ENCODE measurements at places on chromosomes 5 and 9.

DNA sequence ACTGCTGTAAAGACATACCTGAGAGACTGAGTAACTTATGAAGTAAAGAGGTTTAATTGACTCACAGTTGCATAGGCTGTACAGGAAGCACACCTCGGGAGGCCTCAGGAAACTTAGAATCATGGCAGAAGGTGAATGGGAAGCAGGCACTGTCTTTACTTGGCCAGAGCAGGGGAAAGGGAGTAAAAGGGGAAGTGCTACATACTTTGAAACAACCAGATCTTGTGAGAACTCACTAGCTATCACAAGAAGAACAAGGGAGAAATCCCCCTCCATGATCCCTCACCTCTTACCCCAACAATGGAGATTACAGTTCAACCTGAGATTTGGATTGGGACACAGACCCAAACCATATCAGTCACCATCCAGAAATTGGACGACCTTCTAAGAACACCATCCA is 1285.8 kb upstream of the CDH9 start:
- no peak for DNase-seq

DNA sequence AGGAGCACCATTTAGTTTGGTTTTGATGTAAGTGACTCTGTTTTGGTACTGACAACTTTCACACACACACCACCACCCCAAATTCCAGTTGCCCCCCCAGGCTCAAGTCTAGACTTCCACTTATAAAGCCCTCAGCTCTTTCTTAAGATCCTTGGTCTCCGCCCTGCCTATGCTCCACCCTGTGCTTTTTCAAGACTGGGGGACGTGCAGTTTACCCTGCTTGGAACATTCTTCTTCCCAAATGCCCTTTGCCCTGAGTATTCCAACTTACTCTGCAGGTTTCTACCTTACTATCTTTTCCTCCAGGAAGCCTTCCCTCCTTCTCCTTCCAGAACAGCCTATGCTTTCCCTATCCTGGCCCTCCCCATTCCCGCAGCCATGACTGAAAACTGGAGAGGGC is 1.5 kb upstream of the TRIM14 start:
- no peak for DNase-seq

DNA sequence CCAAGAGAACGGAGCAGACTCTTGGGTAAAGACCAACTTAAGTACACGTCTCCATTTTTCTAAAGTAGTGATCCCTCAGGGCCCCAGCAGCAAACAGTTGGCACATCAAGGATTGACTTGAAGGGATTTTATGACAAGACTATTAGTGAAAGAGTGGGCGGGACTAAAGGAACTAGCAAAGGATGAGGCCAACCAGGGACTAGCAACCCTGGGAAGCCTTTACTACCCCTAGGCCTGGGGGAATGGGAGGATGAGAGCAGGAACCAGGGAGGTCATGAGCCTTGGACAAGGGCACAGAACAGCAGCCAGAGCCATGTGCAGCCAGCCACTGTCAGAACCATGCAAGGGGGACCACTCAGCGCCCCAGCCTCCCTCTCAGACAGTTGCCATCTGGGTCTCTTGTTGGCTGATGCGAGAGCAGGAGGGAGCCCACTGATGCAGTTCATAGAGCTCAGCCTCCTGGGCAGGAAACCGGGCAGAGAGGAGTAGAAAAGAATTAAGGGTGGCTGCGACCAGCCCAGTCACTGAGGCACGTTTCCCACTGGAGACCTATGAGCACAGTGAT is 28.1 kb downstream of the TGFBI start:
- no peak for DNase-seq

- DNase-seq, result no peak
Measured at GRCh38 chr5:132915681-132916080, 42.2 kb downstream of the LEAP2 start.

GRCh38 chr9:92716557-92716956 is 46.6 kb upstream of the IPPK start:
- DNase-seq, result no peak

DNA sequence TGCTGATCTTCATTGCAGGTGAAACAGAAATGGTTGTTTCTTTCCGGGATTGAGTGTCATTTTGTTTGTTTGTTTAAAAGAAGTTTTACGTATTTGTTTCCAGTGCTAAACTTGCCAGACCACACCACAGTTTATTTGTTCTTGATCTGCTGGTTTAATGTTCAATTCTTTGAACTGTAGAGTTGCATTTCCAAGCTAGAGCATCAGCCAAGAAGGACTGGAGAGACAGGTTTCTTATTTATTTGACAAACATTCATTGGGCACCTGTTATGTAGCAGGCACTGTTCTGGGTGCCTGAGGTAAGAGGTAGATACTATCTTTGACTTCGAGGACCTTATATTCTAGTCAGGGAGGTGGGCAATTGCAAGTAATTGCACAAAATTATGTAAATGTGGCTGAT is 45.0 kb downstream of the MCCC2 start:
- no peak for DNase-seq

- DNase-seq, result peak; percentile 52
Measured at GRCh38 chr5:157912621-157913325, 53.8 kb upstream of the CLINT1 start.

DNA sequence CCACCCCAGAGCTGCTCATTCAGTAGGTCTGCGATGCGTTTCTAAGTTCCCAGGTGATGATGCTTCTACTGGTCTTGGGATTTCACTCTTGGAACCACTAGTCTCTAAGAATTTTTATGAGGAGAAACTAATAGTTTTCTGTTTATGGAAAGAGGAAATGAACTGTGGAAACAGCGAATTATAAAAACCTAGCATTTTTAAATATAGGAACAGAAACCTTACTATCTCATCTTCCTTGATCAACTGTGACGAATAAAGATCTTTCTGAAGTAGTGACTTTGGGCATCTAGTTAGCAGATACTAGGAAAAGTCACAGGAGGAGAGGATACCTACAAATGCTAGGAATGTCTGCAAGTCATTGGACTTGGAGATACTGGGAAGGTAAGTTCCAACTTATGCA is 376.8 kb upstream of the RFX3 start:
- no peak for DNase-seq

DNA sequence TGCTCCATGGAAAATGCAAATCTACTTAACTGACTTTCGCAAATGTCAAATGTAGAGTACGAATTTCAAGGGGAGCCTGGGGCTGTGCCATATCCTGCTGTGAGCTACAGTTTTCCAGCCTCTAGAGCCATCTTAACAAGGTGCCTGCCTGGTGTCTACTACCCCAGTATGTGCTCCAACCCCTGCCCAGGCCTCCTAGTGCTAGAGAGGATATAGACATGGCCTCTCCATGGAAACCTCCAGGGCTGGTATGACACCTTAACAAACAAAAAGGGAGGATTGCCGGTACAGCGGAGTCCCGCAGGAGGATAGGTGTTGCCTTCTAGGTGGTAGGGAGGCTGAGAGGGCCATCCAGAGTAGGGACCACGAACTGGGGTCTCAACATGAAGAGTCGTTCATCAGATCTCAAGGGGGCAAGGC is 13.6 kb upstream of the IL3 start:
- no peak for DNase-seq

DNA sequence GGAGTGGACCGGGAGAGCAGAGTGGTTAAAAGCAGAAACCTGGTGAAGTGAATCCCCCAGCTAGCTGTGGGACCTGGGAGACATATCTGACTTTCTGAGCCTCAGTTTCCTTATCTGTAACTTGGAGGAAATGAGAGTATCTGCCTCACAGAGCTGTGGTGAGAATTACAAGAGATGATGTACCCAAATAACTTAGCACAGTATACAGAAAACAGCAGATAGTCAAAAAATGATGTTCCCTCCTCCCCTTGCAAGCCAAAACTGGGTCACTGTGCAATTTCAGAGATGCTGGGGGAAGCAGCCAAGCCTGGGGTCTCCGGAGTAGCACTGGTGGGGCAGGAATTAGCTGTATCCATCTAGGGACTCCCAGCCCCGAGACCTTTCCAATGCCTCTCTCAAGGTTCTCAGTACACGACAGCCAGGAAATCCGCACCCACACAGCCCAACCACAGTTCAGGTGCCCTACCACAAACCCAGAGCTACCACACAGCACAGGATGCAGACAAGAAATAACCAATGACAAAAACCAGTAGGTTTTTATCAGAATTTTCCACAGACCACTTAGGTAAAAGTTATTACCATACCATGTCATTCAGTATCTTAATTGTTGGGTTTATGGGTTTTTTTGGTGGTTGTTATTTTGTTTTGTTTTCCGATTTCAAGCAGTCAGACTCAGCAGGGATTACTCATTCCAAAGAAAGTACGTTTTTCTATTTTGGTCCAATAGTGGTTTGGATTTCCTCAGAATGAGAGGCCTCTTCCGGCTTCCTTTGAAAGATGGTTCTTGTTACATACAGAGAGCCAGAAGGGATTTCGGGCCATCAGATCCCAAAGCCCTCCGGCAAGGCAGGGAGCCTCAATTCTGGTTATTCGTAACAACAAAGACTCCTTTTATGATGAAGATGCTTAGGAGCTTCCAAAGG is 4.9 kb upstream of the HRH2 start:
- no peak for DNase-seq

DNA sequence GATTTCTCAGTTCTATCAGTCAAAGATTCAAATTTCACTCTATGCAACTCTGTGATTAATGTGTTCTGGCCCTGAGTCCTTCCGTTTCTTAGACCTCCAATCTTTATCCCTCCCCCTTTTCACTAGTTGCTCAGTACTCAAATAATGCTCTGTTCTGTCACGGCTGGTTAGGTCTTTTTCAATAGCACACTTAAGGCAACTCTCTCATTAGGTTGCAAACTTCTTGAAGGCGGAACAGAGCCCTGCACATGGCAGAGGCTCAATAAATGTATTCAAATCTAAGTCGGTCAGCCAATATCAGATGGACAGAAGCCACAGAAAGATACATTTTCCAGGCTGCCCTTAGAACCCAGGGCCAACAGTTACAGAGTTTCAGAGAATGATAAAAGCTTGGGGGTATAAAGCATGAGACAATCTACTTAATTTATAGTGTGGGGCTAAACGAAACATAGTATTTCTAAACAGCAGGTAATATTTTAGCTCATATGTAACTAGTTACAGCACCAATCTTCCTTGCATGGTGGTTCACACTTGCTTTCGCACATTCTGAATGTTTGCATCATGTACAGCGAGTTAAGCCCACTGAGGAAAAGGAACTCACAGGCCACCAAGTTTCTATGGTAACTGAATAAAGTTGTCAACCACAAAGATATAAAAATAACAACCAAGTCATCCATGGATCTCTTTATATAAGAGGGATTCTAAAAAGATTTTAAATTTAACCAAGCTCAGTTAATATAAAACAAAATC is 67.1 kb upstream of the GOLPH3 start:
- no peak for DNase-seq

- no peak for DNase-seq
Measured at GRCh38 chr9:4862506-4863250, 69.9 kb downstream of the RCL1 start.

DNA sequence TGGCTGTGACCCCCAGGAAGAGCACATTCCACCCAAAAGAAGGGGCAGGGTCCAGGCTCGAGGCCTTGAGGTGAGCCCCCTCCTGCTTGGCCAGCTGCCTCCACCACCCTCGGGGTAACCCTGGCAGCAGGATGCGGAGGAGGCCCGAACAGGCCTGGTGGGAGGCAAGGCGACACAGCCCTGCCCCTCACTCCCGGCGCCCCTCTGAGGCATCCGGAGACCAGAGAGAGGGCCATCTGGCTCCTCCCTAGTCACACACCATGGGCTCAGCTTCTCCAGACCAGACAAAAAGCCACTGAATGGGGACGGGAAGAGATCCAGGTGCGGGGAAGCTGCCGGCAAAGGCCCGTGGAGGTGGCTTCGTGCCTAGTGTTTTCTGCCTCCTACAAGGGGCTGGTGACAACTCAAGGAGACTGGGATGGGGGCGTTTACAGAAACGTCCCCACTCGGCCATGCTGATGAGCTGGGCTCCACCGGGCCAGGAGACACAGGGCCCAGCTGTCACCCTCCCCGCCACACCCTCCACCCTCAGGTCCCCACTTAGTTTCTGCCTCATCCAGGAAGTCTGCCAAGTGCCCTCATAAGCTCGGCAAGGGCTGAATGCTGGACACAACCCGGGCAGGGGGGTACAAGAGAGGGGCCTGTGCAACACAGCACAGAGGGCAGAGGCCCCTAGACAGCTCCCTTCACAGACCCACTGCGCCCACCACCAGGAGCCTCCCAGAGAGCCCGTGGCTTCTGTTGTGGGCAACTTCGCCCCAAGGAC is 41.9 kb downstream of the NACC2 start:
- DNase-seq, result no peak

GRCh38 chr9:16312116-16312515 is 558.4 kb downstream of the BNC2 start:
- no peak for DNase-seq

- DNase-seq, result no peak
Measured at GRCh38 chr9:72661401-72662135, 140.2 kb downstream of the TMC1 start.

DNA sequence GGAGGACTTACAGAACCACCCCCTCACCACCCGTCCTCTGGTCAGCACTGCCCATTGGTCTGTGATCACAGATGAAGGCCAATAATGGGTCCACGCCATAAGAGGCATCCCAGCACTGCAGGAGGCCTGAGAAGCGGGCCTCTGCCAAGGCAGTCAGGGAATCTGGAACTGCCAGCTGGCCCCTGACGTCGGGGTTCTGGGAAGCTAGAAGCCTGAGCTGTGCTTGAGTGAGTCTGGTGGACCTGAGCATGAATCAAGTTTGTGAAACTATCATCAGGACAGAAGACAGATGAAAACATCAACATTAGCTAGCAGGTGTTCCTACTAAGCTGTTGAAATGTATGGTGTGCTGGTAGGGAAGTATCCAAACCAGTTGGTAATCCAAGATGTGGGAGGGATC is 7.8 kb downstream of the ANGPTL2 start:
- DNase-seq, result no peak

- peak; percentile 56 for DNase-seq
Measured at GRCh38 chr5:135326296-135327254, 72.5 kb downstream of the MACROH2A1 start.

DNA sequence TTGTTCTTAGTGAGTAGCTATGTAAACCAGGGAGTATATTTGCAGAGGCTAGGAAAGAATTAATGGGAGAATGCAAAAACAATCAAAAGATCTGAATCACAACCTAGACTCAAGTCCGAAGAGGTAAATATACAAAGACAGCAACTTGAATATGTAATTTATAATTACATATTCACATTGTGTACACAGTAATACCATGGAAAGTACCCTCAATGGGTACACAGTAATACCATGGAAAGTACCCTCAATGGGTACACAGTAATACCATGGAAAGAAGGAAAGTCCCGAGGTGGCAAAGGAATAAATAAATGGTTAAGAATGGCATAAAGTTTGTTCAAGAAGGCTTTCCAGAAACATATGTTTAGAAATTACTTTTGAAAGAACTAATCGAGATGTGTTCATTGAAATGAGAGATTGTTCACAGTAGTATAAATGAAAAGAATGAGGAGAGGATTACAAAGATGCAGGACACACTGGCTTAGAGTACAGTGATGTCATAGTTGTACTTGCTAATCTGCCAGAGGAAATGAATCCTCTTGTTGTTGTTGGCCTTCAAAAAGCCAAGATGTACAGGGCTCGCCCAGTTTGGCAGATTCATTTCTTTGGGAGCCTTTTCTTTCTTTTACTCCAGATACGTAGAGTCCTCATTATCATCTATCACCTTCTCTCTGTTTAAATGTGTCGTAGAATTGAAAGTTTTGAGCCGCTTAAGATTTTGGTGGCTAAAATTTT is 116.0 kb downstream of the UNC13B start:
- DNase-seq, result no peak

GRCh38 chr9:126614088-126614454 is 343 bp downstream of the LMX1B start:
- no peak for DNase-seq

- no peak for DNase-seq
Measured at GRCh38 chr5:17665836-17666235, 31.6 kb downstream of the TAF11L14 start.
